NCI-H2081 (cell line): ENCODE measurements at places on chromosomes 12 and 14.

DNA sequence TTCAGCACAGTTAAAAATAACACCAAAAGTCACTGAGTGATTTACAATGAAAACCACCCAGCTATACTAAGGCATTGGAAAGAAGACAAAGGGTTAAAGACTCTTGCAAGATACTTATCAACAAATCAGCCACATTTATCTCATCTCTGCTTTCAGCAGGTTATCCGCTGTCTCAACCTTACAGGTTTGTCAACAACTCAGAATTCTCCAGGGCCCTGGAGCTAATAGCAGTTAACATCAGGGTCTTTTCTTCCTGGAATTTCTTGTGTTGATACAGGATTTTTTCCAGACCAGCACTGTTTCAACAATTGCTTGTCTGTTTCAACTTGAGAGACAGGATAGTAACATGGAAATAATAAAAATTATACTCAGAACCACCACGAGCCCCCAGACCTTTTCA, 3.5 kb downstream of the PKP2 start:
- DNase-seq: no peak

DNA sequence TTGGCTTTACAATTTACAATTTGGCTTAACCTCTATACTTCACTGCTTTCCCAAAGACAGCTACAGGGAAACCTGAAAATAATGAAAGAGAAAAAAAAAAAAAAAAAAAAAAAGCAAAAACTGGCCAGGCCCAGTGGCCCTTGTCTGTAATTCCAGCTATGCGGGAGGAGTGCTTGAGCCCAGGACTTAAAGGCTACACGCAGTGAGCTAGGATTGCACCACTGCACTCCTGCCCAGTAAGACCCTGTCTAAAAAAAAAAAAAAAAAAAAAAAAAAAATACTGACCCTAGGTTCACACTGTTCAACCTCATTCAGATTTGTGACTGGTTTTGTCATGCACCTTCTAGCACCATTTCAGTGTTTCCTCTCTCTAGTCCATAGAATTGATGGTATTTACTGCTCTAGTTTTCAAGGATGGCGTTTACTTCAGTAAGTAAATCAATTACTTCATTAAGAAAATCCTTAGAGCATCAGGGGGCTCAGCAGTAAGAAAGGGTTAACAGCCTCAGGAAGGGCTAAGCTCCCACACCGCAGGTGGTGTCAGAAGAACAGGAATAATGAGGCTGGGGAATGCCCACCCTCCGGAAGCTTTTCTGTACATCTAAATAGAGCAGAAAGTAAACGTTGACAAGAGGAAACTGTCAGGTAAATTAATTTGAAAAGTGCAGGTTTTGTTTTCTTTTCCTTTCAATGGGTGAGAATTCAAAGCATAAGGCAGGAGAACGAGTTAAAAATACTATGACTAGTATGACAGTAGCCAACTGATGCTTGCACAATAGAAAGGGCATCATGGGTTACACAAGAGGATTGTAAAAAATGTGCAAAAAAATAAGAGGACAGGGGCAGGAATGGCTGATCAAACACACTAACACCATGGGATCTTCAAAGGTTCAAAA, 115.0 kb upstream of the MDM1 start:
- DNase-seq: peak; percentile 68

DNA sequence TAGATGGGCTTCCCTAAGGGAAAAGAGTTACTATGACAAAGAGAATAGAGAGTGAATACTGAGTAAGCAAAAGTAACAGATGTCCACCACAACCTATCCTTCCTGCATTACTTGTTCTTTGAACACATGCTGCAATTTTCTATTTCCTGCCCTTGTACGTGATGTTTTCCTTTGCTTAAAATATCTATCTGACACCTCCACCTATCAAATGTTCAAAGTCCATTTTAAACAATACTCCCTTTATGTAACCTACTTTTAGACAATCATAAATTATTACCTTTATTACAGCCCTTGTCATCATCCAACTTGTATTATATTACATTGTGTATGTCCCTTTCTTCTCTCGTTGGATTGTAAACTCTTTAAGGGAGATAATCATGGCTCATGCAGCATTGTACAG, 147.2 kb upstream of the DYRK2 start:
- peak; percentile 88 for DNase-seq

DNA sequence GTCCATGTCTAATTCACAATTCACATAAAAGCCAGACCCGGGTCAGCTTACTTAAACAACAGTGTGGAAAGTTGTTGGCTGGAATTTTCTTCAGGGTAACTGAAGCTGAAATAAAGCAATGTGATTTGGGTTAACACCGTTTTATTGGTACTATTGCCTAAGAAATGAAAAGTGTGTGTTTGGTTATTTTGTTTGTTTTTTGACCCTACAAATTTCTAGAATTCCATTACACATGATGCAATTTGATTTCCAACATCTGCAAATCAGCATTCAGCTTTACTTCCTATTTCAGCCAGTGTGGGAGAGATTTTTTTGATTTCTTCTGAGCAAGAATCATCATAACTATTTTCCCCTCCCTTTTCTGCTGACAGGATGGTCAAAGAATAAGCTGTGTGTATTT, 45.7 kb upstream of the CLMN start:
- DNase-seq: no peak

GRCh38 chr12:97246368-97246767, 216.2 kb upstream of the RMST start:
- DNase-seq: no peak

- DNase-seq: no peak
These were observed 34.1 kb downstream of the AP5M1 start for GRCh38 chr14:57302883-57303282.

- peak; percentile 44 for DNase-seq
These were observed 10.3 kb upstream of the ERP27 start for GRCh38 chr12:14948672-14949071.

- DNase-seq: no peak
These were observed 99.6 kb downstream of the DYRK2 start for GRCh38 chr12:67747869-67748742.

GRCh38 chr14:54672688-54673087, 105.8 kb downstream of the SAMD4A start:
- no peak for DNase-seq

DNA sequence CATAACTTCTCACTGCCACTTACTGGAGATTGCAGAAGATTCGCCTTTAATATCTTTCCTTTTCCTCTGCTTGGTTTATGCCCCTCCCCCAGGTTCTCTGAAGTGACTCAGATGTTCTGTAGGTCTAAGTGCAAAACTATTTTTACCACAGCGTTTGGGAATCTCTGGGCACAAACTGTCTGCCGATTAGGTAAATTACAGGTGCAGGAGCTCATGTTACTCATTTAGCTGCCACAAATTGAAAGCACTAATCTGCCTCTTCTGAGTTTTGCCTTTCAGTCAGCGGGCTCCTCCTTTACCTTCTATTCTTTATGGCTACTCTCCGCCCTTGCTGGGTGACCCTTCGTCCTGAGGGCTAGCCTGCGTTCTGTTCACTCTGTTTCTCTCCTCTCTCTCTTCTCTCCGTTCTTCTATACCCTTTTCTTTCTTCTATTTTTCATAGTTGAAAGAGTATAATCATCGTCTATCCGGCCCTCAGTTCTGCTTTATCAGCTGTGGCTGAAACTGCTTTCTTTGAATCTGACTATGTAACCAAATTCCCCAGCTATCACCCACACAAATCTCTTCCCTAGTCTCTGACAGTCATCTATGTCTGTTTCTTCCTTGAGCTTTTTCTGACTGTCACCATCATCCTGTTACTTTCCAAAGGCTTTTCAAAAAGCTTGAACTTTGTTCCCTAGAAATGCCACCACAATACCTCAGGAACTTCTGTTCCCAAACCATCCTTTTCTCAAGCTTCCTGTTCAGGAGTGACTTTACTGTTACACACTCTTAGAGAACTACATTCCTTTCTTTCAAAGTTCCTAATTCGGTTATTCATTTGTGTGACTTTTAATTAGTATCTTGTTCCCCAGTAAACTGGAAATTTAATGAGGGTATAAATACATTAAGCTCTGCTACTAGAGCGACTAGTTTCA, 4.3 kb upstream of the MYF6 start:
- DNase-seq: peak; percentile 29

DNA sequence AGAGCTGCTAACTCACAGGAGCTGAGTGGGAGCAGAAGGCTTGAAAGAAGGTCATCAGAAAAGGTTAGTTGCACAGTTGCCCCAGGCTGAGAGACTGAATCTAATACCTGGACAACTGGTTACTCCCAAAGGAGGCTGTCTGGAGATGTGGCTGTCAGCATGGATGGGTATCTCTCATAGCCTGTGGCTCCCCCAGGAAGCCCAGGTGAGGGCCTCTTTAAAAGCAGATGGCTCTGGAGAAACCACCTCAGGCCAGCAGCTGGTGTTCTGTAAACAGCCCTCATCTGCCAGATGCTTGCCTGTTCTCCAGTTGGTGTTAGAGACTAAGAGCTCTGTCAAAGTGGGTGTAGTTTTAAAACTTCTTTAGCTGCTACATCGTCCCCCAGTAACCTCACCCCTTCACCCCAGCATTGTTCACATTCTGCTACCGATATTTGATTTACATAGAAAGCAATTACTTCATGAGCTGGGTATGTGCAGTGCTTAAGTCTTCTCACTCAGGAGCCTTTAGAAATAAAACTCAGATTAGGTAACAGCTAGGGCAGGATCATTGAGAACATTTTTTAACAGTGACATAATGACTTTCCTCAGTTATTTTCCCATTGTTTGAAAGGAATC, 25.8 kb downstream of the DACT1 start:
- peak; percentile 31 for DNase-seq

- DNase-seq: no peak
These were observed 21.3 kb downstream of the LRTM2 start for GRCh38 chr12:1841586-1842182.

GRCh38 chr12:61713121-61713520, 547.1 kb upstream of the USP15 start:
- no peak for DNase-seq

GRCh38 chr14:24903337-24903736, 146.6 kb downstream of the STXBP6 start:
- no peak for DNase-seq

DNA sequence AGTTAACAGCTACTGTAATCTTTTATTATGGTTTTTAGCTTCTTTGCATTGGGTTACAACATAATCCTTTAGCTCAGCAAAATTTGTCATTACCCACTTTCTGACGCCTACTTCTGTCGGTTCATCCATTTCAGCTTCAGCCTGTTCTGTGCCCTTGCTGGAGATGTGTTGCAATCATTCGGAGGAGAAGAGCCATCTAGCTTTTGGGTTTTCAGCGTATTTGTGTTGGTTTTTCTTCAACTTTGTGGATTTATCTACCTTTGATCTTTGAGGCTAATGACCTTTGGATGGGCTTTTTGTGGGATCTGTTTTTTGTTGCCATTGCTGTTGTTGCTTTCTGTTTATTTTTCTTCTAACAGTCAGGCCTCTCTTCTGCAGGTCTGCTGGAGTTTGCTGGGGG, 69.2 kb upstream of the ATXN7L3B start:
- no peak for DNase-seq

- no peak for DNase-seq
These were observed at the start of gene SYNE3 for GRCh38 chr14:95516554-95517181. Gene SYNE3 (minus strand): TSS chr14:95516650. CDS start chr14:95475821, 40,829 bp downstream.

- DNase-seq: no peak
These were observed 77.6 kb upstream of the TMEM260 start for GRCh38 chr14:56501909-56502530.

- no peak for DNase-seq
These were observed 290.6 kb downstream of the FOXN3 start for GRCh38 chr14:89126461-89126860.

DNA sequence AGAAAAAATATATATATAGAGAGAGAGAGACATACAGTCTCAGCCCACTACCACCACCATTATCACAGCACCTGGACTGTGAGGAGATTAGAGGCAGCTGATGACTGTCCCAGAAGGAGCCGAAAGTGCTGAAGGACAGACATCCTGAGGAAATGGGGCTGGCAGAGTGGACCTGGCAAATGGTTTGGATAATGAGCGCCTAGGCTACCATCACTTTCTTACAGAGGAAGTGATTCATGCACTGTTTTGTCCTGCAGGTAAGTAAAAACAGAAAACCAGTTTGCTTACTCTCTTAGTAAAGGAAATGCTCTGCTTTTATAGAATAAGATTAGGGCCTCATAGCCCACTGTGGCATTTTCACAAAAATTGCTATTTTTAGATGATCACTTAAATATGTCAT, 28.6 kb upstream of the DNM1L start:
- no peak for DNase-seq

DNA sequence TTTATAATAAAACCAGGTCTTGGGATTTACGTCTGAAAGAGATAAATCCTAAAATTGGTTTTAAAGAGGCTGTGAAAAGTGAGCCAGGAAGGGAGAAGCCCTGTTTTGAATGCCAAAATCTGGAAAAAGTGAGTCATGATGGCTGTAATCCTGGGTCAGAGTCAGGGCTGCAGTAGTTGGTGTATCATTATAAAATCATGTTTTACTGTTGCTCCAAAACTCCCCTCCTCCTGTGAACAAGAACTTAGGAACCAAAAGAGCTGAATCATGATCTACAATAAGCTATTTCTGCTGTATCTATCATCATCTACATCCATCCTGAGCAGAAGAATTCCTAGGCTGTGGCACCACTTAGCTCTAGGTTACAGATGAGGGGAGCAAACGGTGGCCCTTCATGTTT, 79.3 kb downstream of the LMO3 start:
- no peak for DNase-seq

- DNase-seq: no peak
These were observed 41.0 kb downstream of the GRIN2B start for GRCh38 chr12:13940335-13940865.

GRCh38 chr12:52296572-52297215, 5.4 kb upstream of the KRT81 start:
- no peak for DNase-seq

DNA sequence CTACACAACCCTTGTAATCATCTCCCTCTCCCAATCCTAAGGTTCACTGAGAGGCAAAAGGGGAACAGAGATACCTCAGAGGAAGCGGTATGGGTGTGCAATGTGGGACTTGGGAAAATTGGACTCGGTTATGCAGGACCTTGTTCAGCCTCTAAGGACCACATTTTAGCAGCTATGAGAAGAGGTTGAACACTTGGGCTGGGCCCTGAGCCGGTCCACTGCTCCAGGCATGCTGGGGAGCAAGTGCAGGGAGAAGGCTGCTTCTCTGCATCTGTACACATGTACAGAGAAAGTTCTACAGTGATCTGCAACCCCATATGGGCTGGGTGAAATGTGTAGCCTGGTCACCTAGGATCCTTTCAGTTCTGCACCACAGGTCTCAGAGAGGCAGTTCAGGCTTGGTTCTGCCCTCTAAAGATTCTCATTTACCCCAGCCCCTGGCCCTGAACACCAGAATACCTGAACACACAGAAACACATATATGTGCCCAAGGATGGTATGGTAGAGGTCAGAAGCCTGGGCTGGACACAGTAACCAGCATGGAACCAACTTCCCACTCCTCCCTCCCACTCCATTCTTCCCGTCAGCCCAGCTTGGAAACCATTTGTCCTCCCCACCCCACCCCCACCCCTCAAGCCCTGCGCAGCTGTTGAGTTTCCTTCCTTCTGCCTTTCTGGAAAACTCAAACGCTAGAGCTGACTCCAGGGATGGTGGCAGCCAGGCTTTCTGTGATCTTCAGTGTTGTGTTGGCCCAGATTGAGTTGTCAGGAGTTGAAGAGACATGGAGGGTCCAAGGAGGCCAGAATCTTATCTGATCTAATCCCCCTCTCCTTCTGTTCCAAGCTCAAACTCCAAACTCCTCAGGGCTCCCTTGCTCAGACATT, 10.4 kb downstream of the HOXC5 start:
- no peak for DNase-seq

GRCh38 chr12:7966563-7966962, 30.6 kb upstream of the SLC2A3 start:
- no peak for DNase-seq

GRCh38 chr14:96737881-96738280, 59.3 kb upstream of the VRK1 start:
- no peak for DNase-seq

- DNase-seq: no peak
These were observed 29.2 kb upstream of the TSPAN9 start for GRCh38 chr12:3047961-3048360.

- no peak for DNase-seq
These were observed 101.4 kb upstream of the PPM1H start for GRCh38 chr12:63036216-63036973.
